ENCODE measurements at places on chromosomes 13 and 19.

DNA sequence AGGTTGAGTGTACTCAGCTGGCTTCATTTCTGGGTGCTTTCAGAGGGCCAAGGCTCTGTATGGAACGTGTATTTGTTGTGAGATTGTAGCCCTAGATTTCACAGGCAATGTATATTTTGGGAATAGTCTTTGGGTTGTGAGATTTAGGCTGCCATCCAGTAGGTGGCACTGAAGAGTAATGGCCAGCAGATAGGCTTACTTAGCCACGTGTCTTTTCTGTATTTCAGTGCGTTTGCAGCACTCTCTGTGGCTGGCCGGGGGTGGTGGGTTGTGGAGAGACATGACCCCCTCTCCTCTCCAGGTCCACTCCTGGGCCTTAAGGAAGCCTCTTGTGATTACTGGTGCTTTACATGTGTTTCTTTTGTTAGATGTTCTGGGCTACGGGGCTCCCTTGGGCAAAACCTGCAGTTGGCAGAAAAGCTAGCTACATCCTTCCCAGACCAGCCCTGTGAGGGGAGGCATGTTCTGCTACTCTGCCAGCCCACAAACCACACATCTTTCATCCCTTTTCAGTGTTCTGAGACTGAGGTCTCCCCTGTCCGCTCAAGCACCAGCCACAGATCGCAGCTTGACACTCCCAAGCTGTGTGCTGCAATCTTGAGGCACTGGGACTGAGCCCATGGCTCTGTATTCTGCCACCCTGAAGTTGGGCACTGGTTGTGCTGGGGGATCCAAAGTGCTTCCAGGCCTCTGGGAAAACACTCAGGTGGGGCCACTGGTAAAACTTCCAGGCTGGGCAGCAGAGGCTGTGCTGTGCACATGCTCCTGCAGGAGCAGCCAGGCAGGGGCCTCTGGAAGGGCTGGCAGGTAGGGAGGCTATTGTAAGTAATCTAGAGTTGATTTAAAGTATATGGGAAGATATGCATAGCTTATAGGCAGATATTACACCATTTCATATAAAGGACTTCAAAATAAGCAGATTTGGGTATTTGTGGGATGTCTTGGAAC is 1096.8 kb upstream of the PCDH20 start:
- no peak for DNase-seq

DNA sequence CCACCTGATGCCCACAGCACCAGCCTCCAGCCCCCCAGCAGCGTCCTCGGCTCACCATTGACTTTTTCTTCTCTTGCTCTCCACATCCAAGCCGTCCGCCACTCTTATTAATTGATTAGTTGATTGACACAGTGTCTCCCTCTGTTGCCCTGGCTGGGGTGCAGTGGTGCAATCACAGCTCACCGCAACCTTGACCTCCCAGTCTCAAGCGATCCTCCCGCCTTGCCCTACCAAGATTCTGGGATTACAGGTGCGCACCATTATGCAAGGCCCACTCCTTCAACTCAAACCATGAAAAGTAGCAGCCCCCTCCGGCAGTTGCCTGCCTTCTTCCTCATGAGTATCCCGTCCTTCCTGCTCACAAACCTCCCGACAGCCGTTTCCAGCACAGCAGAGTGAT is 921 bp upstream of the TEX29 start:
- DNase-seq: no peak

DNA sequence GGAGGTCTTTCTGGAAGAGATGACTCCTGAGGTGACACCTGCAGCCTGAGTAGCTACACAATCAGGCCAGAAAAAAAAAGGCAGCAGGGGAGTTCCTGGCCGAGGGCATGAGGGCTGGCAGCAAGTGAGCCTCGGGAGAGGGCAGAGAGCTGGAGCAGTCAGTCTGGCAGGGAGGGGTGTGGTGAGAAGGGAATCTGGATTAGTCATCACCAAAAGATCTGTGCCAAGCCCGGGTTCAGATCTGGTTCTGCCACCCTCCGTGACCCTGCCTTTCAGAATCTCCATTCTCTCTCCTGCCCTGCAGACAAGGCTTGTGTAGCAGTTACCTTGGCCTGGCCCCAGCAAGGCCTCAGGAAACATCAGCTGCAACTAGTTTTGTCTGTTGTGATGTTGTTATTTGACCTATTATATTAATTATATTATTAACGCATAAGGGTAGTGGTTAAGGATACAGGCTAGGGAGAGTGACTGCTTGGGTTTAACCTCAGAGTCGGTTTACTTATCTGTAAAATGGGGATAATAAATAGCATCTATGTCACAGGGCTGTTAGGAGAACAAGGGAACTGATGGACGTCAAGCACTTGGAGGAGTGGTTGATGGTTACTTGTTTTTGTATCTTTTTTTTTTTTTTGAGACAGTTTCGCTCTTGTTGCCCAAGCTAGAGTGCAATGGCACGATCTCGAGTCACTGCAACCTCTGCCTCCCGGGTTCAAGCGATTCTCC is 2.7 kb upstream of the CAPNS1 start:
- no peak for DNase-seq

DNA sequence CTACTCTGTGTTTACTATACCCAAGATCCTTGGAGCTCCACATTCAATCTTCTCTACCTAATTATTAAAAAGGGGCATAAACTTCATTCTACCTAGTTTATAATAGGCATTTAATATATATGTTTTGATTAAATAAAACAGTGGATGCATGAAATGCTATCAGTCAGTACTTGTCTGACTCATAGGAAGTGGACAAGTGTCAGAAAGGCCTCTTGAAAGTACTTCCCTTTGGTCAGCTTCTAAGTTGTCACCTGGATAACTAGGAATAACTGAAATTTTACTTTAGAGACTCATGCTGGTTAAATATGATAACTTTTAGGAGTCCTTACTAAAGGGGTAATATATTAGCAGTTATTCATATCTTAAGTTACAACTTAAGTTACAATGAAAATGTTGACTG is 329.8 kb downstream of the KLF5 start:
- no peak for DNase-seq

GRCh38 chr13:72963762-72964161 is 95.0 kb upstream of the KLF5 start:
- no peak for DNase-seq

- no peak for DNase-seq
Measured at GRCh38 chr19:23015660-23016059, 12.7 kb upstream of the ZNF728 start.

GRCh38 chr13:45473627-45474026 is 8.9 kb downstream of the COG3 start:
- DNase-seq: no peak

- no peak for DNase-seq
Measured at GRCh38 chr19:45883881-45884681, 1.9 kb downstream of the IRF2BP1 start.

- peak; percentile 16 for DNase-seq
Measured at GRCh38 chr13:77565635-77566034, 30.1 kb downstream of the SCEL start.

DNA sequence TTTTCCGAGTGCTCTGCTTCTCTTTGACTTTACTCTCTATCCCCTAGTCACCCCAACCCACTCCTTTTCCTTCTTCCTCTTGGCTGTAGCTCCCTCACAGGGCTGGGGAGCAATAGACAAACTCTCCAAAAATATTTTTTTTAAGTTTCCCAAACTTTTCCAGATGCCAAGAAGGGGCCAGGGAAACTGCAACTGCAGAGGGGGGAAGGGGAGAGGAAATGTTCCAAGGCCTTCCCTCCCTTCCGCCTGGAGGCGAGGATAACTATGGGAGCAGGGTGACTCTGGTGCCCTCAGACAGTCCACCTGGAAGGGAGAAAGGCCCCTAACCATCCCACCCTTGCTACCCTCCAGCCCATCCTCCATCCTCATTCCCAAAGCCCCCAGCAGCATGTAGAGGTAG is 49.4 kb downstream of the LYL1 start:
- no peak for DNase-seq

- no peak for DNase-seq
Measured at GRCh38 chr13:27605610-27606200, 14.6 kb downstream of the LNX2 start.

DNA sequence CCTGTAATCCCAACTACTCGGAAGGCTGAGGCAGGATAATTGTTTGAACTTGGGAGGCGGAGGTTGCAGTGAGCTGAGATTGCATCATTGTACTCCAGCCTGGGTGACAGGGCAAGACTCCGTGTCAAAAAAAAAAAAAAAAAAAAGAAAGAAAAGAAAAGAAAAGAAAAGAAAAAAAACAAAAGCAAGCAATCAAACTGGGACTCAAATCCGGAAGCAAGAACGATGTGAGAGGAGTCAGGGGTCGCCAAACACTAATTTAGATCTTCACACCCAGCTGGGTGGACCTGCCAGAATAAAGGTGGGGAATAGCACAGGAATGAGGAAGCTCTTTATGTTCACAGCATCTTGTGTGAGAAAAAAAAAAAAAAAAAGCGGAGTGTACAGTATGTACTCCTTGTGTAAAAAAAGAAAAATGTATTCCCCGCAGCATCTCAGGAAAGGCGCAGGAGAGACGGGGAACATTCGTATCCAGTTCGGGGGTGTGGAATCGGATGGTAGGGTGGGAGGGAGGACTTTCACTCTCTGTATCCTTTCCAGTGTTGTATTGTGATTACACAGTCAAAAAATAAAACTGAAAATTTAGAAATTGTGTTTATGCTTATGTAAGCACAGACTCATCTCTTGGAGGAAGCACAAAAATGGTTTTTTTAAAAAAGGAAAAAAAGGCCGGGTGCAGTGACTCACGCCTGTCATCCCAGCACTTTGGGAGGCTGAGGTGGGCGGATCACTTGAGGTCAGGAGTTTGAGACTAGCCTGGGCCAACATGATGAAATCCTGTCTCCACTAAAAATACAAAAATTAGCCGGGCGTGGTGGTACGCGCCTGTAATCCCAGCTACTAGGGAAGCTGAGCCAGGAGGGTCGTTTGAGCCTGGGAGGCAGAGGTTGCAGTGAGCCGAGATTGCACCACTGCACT is 7.6 kb downstream of the DNAJB1 start:
- no peak for DNase-seq

GRCh38 chr19:30884146-30884812 is 465.0 kb downstream of the TSHZ3 start:
- no peak for DNase-seq

DNA sequence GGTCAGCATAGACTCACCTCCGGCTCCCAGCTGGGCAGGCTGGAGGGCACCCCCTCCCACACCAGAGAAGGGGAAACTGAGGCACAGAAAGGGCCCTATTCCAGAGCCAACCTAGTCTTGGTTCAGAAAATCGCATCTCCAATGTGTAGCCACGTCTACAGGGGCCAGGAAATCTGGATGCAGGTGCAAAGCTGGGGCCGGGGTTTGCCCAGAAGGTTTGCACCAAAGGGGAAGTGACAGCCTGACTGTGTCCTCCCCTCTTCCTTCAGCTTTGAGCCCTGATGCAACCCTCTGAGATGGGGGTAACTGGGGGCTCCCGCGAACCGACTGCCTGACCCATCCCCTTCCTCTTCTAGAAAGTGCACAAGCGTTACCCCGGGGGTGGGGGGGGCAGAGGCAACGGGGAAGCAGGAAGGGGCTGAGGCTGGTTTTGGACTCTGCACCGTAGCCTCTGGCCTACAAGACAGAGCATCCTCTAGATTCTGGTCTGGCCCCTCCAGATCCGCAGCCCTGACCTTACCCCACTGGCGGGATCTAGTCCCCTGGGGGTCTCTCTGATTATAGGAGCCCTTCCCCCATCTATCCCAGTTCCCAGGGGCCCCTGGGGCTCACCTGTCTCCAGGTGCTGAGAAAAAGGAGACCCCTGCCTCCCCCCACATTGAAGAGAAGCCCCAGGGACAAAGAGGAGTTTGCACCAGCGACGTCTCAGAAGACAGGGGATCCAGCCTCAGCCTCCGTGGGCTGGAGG is 1.1 kb upstream of the ONECUT3 start:
- no peak for DNase-seq

All from NCI-H1417 treated with DMSO at 0.1 percent for 48 hours (cell line).